NCI-H2081 treated with DMSO at 0.1 percent for 48 hours (cell line): ENCODE measurements at places on chromosomes 6 and 20.

GRCh38 chr6:138275976-138276375 lies 57.7 kb upstream of the PBOV1 start:
- DNase-seq = no peak

DNA sequence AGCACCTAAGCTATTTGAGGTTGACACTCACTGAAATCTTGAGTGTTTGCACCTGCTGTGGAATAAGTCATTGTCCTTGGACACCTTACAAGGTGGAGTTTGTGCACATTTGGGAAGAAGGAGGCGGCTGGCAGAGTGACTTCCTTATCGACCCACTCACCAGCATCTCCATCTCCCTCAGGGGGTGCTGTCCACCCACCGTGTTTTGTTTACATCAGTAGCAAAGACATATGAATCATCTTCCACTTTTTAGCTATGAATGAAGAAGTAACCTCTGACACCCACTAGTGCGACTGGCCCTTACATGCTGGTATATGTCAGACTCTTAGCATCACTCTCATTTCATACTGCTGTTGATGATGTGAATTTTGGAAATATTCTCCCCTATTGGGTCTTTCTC lies 119.5 kb upstream of the SGK1 start:
- DNase-seq = no peak

DNA sequence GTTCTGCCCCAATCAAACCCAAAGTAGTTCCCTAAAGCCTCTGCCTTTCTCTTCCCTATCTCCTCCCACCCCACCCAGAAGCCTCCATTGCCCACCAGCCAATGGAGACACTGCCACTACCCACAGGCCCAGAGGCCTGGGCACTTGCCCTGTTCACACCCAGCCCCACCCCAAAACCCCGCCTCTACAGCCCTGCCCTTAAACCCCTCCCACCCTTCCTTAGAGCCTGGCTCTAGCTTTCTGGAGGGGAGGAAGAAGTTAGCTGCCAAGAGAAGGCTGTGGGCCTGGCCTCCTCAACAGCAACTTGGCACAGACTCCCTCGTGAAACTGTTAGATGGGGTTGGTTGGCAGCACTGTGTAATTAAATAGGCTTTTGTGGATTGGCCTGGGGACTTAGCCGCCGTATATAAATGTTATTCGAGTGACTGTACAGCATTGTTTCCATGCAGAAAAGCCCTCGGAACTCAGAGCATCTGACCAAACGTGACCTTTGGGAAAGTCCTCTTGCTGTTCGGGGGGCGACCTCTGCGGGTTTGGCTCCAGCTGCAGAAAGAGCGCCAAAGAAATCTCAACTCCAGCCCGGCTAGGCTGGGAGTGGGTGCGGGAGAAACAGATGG lies 31.4 kb downstream of the COL11A2 start:
- DNase-seq = no peak

DNA sequence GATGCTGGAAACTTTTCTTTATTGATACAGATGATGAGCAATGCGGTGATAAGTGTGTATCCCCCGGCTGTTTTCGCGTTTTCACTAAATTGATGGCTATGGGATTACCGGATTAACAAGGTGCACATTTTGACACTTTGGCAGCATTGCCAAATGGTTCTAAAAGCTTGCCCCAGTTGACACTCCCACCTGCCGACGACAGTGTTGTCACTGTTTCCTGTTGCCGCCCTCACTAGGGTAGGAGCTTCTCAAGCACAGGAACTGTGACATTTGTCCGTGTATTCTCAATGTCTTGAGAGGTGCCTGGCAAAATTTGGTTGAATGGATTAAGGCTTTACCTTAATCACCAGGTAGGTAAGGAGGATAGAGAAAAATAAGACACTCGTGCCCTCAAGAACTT lies 9.8 kb upstream of the MAPK13 start:
- no peak for DNase-seq

DNA sequence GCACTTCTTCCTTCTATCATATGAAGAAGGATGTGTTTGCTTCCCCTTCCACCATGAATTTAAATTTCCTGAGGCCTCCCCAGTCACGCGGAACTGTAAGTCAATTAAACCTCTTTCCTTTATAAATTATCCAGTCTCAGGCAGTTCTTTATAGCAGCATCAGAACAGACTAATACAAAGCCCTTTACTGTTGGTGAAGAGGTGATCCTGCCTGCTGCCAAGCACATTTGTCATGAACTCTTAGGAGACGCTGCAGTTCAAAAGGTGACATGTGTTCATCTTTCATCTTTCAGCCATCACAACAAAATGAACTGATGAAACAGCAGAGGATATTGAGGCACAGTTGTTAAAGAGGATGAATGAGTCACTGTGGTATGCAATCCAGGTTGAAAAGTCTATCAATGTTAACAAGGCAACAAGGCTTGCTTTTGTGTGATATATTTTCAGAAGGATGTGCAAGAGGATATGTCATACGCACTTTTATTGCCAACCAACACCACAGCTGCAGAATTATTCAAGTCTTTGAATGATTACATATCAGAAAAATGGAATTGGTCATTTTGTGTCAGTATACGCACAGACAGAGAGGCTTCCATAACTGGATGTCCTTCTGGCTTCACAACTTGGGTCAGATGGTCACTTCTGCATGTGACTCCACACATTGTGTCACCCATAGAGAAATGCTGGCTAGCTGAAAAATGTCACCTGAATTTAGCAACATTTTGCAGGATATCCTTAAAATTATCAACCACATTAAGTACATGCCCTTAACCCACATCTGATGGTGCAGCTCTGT lies 52.4 kb upstream of the PLN start:
- DNase-seq = no peak

DNA sequence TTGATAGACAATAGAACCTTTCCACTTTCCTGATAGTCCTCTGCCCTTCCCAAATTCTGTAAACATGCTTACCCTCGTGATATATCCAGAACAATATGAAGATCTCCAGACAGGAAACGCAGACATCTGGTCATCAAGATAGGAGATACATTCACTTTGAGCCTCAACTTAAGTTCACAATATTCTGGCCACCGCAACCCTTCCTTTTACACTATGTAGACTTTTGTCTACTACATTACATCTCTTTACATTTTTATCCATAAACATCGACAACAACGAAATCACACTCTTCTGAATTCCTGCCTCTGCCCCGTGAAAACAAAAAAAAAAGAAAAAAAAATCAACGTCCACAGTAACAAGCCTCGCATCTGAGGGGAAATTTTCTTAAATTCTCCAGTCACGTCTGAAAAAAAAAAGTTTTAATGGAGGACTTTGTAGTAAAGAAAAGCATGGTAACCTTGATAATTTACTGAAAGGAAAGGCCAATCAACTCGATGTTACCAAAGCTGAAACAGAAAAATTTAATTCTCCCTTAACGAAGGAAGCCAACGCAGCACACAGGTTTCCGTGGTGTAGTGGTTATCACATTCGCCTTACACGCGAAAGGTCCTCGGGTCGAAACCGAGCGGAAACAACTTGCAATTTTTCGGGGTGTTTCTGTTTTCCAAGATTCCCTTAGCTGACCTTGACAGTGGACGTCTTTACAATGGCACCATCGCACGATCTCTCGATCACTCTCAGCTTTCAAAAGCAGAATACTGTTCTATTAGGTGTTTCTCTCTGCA lies 21.8 kb downstream of the POM121L2 start:
- no peak for DNase-seq

GRCh38 chr20:56691325-56691998 lies 62.4 kb downstream of the TFAP2C start:
- DNase-seq = no peak

DNA sequence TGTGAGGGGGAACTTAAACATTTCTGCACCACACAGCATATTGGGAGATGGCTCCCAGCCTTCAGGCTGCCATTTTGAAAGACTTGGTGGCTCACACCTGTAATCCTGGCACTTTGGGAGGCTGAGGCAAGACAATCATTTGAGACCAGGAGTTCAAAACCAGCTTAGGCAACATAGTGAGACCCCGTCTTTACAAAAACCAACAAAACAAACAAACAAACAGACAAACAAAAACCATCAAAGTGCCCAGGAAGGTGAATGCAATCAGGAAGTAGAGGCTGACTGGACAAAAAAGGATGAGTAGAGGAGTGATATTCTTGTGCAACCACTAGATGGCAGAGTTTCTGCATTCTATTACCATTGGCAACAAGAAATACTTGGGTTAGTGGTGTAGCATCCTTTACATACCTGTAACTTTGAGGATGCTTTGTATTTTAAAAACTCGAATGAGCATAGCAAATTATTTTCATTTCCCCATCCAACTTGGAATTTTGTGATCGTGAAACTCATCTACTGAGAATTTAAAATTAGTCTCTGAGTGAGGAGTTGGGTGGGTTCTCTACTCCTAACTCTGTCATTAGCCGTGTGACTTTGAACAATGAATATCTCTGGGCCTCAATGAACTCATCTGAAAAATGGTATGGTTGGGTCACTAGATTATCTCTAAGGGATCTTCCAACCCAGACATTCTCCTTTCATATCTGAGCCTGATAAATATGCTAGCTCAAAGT lies 84.4 kb downstream of the CRYBG1 start:
- DNase-seq = peak; percentile 6

DNA sequence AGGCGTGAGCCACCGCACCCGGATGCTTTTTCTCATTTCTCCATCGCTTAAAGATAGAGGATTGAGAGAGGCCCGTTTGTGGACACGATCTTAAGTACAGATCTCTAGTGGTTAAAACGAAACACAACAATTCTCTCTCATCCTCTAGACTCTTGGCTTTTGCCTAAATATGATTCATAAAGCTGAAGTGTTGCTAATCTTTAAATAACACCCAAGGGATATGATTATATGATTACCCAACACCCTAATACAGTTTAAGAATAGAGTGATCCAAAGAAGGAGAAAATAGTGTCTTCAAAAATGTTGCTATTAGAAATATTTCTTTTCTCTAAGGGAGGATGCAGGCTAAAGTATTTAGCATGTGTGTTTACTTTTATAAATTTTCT lies 50.4 kb downstream of the MTHFD1L start:
- DNase-seq = no peak

DNA sequence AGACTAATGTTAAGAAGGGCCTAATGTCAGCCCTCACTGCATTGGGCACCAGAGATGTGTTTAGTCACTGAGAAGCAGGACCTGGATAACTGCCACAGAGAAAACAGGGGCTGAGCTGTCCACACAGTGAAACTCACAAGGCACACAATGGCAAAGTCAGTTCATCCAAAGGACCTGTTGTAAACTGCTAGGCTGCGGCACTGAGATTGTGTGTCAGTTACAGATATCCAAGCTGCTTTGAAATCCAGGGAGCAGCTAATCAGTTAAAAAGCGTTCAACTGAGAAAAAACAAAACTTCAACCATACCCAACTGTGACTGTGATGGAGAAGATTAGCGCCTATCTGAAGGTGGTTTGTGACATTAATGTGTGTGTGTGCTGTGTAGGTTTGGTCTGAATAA lies 27.8 kb upstream of the TMEM14A start:
- DNase-seq = no peak

DNA sequence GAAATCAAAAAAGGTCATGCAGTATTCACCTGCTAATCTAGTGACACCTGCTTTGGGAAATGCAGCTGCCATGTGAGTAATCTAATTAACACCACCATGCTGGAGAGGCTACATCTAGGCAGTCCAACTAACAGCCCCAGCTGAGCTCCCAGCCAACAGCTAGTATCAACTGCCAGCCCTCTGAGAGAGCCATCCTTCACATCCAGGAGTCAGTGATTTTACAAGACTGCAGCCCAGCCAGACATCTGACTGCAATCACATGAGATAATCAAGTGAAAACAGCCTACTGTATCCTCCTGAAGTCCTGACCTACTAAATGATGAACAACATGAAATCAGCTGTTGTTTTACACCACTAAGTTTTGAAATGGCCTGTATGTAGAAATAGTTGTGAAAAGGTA lies 298.4 kb downstream of the TRDN start:
- DNase-seq = no peak

- DNase-seq = no peak
Measured at GRCh38 chr6:102068349-102068929, 674.9 kb downstream of the GRIK2 start.

GRCh38 chr20:45452772-45453691 lies 16.5 kb upstream of the WFDC2 start:
- DNase-seq = no peak

DNA sequence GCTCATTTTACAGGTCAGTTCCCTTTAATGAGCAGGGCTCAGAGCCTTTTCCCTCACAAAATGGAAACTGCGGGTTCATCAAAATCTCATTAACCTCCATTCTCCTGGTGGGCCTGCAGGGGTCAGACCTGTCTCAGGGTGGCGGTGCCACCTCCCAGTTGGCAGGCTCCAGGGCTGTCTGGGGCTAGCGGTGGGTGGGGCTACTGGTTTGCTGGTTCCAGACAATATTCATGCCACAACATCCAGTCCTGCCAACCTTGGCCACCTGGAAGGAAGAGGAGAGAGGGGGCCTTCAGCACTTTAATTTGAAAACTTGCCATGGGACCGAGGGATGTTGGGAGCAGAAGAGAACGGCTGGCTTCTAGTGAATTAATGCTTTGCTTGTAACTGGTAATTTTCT lies 41.9 kb upstream of the CTNNBL1 start:
- DNase-seq = no peak

- no peak for DNase-seq
Measured at GRCh38 chr6:168650671-168651111, 209.7 kb downstream of the SMOC2 start.

GRCh38 chr20:19699180-19699971 lies 58.7 kb upstream of the RIN2 start:
- no peak for DNase-seq

DNA sequence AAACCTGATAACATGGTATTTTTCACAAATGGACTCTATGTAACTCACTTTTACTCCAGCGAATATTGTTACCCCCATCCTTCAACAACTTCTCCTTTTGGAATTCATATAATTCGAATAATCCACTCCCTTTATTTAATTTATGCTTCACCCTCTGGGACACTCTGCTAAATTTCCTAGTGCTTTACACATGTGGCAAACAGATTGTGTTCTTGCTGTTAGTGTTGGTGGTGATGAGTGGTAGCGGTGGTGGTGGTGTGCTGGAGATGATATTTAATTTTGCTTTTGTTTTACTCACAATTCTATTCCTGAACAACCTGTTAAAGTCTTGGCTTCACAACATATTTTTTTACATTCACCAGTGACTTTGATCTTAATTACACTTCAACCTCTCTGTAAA lies 32.8 kb downstream of the HTR1B start:
- DNase-seq = no peak

DNA sequence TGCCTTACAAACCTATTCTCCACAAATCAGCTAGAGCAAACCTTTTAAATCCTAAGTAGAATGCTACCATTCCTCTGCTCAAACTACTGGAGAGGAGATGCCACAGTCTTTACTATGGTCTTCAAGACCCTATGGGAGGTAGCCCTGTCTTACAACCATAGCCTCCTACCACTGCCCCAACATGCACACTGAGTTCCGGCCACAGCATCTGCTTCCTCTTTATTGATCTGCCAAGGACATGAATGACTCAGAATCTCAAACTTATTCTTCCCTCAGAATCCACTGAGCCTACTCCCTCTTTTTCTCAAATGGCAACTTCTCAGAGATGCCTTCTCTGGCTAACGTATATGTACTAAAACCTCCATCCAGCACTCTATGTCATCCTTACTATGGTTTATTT lies 12.2 kb upstream of the ANKEF1 start:
- no peak for DNase-seq
